ENCODE measurements at places on chromosomes 6 and 20. TPM values are rescaled to one million over a fixed set of nuclear protein-coding genes. Genes with fewer than 3 reads are reported as not detected.

The SNAP25 gene
- 12.5 TPM for total RNA-seq

The MAS1 gene
- not detected for total RNA-seq

DNA sequence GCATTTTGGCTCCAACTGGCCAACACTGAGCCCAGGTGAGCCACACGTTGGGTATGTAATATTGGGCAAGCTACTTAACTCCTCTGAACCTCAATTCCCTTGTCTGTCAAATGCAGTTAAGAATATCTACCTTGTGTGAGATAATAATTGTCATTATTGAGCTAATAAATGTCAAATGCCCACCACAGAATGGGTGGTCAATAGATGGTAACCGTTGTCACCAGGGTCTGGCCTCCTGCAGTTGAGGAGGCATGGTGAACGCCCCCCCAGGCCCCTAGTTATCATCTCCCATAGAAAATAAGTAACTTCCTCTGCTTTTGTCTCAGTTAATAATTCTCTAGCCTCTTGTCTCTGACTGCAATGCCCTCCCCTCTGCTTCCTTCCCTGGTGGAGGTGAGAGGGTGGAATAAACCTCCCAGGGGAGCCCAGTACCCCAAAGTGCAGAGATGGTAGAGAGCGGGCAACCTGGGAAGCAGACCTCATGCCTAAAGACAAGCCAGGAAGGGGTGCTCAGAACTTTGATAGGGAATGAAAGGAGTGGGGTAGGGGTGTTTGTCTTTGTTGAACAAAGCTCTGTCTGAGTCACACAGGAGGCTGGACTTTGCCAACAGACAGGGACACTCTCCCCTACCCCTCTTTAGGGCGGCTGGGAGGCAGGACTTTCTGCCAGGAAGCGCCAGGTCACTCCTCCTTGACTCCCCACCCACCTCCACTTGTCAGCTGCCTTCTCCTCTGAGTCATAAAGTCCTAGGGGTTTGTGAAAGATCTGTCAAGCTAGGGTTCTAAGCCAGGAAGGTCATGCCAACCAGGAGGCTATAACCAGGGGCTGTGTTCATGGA, 1.3 kb upstream of the UNC5CL start:
- peak; percentile 75 for DNase-seq

- no peak for DNase-seq
Observed at GRCh38 chr20:25216199-25216945, 20.9 kb downstream of the ENTPD6 start.

DNA sequence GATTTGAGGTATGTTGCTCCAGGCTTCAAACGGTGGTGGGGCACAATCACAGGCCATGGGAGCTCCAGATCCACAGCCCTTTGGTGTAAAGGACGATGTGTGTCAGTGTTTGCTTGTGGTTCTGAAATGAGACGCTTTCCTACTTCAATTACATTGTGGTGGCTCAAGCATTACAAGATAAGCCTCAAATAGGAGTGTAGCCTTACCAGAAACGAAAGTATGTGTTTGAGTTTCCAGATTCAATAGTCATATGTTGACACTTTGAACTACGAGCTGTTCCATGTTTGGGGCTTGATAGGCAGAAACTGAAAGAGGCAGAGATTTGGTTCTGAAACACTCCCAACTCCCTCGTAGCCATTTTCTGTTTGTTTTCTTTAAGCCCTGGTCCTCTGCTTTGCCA, 187.1 kb downstream of the MYLK4 start:
- DNase-seq: no peak

- no peak for DNase-seq
Observed at GRCh38 chr6:88840289-88840688, 123.1 kb downstream of the RNGTT start.

The ARHGAP40 gene
- total RNA-seq: not detected

GRCh38 chr6:15395087-15395486, 149.2 kb downstream of the JARID2 start:
- no peak for DNase-seq

GRCh38 chr20:60117065-60117464, 158.8 kb downstream of the CDH26 start:
- DNase-seq: peak; percentile 2

DNA sequence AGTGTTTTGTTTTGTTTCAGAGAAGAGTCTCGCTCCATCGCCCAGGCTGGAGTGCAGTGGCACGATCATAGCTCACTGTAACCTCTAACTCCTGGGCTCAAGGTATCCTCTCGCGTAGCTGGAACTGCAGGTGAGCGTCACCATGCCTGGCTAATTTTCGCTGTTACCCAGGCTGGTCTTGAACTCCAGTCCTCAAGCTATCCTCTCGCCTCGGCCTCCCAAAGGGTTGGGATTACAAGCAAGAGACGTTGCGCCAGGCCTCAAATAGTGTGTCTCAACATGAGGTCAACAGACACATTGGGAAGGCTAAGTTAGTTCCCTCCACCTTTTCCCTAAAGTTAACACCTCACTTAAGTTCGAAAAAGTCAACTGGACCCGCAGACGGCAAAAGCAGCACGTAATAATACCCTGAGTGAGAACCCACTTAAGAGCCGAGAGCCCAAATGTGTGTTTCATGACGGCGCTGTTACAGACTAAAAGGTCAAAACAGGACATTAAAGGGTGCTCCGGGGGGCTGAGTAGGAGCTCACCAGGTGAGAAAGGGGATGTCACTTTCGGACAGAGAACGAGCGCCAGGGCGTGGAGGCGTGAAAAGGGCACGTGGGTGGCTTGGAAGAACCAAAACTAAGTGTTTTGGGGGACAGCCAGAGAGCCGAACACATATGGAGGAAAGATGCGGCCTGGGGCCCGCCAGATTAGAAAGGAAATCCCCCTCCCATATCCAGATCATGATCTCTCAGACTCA, 499 bp downstream of the TTI1 start:
- DNase-seq: no peak

- peak; percentile 60 for DNase-seq
Observed at GRCh38 chr6:132797951-132798868, at the start of gene SLC18B1. SLC18B1 (minus strand) TSS chr6:132798637; CDS start chr6:132798456, 181 bp downstream.

GRCh38 chr20:4867051-4867450, 134.3 kb downstream of the SLC23A2 start:
- peak; percentile 35 for DNase-seq

The CST4 gene
- total RNA-seq: not detected

- DNase-seq: no peak
Observed at GRCh38 chr6:35894776-35895175, 26.1 kb downstream of the SRPK1 start.

DNA sequence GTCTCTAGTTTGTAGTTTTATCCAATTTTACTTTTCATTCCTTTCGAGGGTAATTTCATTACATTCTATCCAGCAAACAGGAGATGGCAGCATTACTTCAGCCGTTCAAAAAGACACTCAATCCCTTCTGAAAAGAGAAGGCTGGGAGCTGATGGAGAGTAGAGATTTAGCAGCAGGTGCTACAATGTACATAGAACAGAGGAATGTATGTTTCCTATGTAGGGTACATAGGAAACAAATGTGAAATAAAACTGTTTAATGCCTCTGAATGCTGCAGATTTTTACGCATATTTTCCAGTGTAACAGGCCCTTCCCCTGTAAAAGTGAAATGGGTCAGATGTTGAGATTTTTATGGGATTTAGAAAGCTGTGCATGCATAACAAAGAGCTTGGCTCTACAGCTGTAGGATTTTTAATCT, 16.0 kb downstream of the RPS12 start:
- DNase-seq: peak; percentile 71

DNA sequence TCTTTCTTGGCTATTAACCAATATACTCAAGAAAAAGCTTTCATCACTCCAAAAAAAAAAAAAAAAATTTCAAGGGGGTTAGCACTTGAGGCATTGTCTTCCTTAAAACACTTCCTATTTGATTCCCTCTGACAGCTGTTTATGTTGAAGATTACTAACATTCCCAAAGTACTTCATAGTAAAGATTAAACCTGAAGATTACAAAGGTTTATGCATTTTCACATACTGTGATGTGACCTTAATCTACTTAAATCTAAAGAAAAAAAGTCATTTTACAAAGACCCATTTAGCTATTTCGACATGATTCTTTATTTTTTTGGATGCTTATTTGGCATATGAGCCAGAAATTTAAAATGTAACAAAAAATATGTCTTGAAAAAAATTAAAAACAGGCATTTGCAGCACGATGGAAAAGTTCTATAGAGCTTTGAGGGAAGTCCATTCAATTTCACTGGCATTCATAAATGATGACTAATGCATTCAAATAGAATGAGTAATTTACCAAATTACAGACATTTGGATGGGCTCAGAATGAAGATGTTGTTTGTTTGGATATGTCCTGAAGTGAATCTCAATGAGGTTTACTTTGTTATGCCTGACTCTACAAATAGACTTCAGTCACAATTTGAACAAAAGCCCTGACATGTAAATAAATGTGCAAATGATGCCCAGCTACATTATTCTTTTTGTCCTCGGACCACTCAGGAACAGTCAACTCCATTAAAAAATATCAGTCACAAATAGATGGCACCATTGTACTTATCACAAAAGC, 674.6 kb upstream of the MARCKS start:
- DNase-seq: no peak

The SLC52A3 gene
- total RNA-seq: 0.89 TPM

DNA sequence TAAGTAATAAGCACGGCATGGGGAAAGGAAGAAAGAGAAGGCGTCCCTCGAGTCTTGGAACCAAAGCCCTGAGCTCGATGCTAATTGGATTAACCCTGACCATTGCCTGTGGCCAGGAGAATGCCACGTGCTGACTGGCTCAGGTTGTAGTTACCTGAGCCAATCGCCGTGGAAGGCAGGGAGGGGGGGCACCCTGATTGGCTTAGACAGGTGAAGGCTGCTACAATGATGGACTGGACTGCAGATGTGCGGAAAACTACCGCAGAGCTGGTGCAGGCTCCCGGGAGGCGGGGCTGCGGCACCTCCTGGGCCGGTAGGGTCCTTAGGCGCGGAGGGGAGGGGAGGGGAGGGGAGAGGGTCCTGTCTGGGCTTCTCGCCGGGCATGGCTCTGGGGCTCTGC, 121.3 kb downstream of the TFAP2C start:
- no peak for DNase-seq

DNA sequence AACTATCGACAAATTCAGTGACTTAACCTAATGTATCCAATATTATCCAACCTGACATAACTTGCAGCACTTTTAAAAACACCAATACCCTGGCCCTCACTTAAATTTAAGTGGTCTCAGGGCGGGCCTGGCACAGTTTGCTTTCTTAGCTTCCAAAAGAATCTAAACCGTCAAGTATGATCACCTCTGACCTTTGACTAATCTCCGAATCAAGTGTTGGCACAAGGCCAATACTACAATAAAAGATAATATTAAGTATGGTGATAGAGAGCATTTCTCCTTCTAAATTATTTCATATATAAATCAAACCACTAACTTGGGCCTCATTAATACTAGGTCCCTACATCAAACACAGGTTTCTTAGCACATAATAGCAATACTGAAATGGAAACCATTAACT, 153.0 kb downstream of the PTPRK start:
- no peak for DNase-seq

The GPRC6A gene
- total RNA-seq: not detected

GRCh38 chr6:4636881-4637224, 139.4 kb upstream of the CDYL start:
- DNase-seq: no peak

The FOXS1 gene
- not detected for total RNA-seq

DNA sequence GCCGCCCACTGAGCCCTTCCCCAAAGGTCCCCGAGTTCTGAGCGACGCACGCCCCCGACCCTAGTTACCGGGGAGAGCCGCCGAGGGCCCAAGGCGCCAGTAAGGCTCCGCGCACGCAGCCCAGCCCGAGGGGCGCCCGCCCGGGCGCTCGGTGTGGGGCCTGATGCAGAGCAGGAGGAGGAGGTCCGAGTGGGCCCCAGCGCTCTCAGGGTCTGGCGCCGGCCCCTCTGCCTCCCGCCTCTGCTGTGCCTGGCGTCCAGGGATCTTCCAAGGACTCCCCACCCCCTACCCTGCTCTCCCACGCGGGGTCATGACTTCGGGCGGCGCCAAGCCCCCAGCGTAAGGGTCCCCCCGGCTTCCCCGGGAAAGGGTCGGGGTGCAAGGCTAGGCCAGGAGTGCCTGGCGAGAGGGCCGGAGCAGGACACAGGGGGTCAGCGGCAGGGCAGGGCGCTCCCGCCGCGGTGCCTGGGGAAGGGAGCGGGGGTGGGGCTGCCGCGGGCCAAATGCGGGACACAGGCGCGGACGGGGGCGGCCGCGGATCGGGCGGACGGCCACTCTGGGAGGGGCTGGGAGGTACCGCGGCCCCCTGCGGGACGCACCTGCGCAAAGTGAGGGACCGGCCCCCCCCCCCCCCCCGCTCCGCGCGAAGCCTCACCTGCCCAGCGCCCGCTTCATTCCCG, 637 bp downstream of the ABHD12 start:
- DNase-seq: peak; percentile 74

All from stomach (tissue), 19 donors.